NCI-H774 (cell line): ENCODE measurements at places on chromosomes 16 and 17.
A peak's percentile ranks its signal among the peaks of the same experiment; 100 is the strongest.

DNA sequence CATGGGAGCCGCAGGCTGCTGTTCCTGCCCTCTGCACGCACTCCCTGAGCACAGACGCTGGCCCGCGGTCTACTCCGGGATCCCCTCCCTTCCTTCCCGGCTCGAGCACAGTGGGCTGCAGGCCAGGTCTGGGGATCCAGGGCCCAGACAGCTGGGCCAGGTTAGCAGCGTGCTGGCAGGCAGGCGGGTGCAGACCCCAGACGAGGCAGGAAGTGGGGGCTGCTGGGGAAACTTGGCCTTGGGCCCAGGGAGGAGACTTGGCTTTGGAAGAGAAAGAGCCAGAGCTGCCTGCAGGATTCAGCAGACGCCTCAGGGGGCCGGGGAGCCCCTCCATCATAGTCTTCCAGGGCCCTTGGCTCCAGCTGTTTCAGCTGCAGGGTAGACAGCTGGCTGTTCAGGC is 30.2 kb upstream of the ABCC3 start:
- no peak for DNase-seq

DNA sequence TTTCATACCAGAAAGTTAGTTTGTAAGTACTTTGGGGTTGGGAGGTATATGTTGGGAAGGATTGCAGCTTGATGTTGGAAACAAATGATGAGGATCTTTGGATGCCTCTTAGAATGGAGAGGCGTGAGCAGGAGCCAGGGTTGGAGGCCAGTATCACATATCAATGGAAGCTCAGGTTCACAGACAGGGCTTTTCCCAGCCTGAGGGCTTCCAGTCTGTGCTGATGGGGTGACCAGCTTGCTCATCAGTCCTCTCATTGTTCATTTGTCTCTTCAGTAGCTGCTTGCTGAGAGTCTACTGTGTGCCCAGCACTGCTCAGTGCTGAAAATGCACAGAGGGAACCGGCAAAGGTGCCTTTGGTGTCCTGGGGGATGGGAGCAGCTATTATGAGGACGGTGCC is 5.8 kb downstream of the DNAAF1 start:
- DNase-seq, result no peak

- no peak for DNase-seq
Observed at GRCh38 chr16:82630688-82631087, 3.9 kb downstream of the CDH13 start.

GRCh38 chr16:67613808-67614207 is 31.1 kb upstream of the CARMIL2 start:
- no peak for DNase-seq

GRCh38 chr17:80071116-80071841 is 30.1 kb upstream of the GAA start:
- peak; percentile 22 for DNase-seq

DNA sequence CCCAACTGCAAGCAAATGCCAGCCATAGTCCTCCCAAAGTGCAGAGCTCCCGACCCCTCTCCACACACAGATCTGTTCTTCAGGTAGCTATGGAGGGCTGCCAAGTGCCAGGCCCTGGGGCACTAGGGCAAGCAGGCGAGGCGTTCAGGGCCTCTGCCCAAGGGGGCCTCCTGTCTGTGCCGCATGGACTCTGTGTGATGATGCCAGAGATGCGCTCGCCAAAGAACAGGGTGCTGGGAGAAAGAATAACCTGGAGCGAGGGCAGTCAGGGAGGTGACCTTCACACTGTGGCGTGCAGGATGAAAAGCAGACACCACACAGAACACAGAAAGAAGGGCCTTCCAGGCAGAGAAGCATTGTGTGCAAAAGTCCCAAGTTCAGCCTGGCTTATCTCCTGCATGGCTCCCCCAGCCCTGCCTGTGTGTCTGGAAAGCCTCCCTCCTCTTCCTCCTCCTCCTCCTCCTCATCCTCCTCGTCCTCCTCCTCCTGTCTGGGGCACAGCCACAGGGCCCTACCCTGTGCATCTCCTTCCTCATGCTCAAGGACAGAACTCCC is 44.2 kb downstream of the PEMT start:
- DNase-seq, result no peak
